Fibroblast of the conjunctiva (primary cell): ENCODE measurements at places on chromosomes 1 and 21.

DNA sequence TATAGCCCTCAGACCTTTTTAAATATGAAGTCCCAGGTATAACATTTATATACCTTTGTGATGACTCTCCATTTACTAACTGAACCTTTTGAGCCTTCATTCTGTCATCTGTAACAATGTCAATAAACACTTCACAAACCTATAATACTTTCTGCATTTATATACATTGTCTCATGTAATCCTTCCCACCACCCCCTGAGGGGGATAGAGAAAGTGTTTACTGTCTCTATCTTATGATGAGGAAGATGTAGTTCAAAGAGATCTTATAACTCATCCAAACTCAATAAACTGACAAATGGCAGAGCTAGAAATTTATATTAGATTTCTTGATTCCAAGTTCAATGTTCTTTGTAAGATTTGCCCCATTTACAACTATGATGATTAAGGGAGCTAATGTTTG is 48.3 kb upstream of the CR2 start:
- no peak for DNase-seq

- no peak for DNase-seq
These were observed 112.9 kb downstream of the HLX start for GRCh38 chr1:220991959-220992704.

- no peak for DNase-seq
These were observed 182.0 kb downstream of the ST6GALNAC3 start for GRCh38 chr1:76256289-76257223.

GRCh38 chr1:243850452-243851256 is 611 bp upstream of the AKT3 start:
- no peak for DNase-seq

GRCh38 chr1:16195518-16195905 is 16.9 kb downstream of the ARHGEF19 start:
- DNase-seq: no peak

DNA sequence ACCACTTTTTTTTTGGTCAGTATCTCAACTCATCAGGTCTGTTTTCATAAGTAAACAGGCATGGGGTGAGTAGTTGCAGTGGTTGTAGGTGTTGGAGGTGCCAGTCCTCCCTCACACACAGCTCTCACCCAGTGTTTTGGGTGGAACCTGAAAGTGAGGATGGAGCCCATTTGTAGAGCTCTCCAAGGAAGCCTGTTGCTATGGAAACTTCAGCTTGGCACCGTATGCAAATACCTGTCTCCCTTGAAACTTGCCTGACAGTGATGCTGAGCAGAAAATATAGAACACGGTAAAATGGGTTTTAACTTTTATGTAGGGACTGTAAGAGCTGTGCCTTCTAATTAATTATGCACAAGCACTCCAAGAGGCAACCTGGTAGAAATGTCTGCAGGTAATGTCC is 214.1 kb downstream of the AJAP1 start:
- DNase-seq: no peak
